ENCODE measurements at places on chromosomes 7 and 10.

DNA sequence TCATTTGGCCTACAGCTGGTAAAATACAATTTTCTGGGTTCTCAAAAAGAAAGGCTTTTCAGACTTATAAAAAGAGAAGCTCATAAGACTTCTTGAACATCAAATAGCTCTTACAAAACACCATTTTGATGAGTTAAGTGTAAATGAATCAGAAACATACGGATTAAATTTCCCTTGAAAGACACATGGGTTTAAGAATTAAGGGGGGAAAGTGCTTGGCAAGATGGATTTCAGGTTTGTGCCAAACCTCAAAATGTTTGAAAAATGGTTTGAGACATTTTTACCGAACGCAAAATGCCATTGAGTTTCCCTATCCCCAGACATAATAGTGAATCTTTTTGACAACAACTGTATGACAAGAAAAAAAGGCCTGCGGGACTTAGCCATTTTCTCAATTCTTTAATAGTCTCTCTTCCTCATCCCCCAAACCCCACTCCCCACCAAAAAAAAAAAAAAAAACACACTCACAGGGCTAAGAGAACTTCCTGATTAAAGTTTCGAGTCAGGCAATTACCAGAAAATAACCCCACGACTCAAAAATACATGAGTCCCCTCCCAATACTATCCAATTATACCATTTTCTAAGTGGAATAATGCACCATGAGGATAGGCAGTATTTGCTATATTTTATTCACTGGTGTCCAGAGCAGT is 260.1 kb downstream of the TRIL start:
- no peak for DNase-seq

DNA sequence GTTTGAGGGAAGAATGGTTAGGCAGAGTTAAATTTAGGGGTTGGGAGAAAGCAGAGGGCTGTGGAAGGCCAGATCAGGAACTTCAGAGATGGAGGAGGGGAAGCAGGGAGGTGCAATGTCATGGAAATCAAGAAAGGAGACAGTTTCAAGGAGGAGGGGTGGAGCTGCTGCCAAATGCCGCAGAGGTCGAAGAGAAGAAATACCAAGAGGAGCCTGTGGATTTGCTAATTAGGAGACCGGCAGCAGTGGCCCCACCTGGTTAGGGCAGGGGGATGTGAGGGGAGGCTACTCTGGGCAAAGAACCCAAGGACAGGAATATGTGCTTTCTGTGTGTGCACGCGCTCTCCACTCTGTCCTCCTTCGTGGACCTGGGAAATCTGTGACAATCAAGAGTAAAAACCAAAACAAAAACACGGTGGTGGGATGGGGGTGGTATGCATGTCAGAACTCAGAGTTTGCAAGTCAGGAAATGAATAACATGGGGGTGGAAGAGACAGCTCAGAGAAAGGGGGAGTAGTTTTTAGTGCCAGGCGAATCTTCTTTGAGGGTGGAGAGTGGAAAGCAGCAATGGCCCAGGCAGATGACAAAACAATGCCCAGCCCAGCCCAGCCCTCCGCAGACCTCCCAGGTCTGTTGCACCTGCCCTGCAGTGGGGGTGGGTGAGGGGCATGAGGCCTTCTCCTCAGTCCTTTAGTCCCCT is 102.9 kb upstream of the PAX2 start:
- no peak for DNase-seq

GRCh38 chr7:33425929-33426678 is 296.7 kb downstream of the BBS9 start:
- DNase-seq = no peak

GRCh38 chr7:135711139-135711469 is 16.9 kb downstream of the SLC13A4 start:
- no peak for DNase-seq

DNA sequence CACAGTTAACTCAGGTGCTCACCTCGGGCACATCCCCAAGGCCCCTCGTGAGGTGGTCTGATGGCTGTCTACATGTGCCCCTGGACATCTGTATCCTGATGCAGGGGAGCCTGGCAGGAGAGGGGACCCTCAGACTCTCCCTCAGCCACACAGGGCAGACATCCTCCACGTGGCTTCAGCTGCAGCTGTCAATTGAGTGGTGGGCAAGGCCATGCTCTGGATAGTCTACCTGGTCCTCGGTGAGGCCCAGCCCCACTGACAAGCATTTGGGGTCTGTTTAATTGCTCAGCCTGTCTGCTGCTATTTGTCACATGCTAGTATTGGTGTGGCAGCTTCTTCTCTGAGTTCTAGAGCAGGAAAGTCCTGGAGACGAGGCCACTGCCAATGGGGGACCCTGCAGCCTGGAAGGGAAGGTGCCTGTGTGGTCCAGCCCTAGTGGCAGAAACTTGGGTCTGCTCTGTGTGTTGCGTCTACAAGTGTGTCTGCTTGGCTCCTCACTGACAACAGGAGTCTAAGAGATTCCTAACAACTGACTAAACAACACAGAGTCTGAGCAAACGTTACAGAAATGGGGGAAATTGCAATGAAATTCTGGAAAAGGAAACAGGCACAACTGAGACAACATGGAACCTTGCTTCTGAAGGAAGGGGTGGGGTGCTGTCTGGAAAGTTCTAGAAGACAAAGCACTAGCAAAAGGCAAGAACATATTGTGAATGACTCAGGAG is 59.3 kb upstream of the IGFBP3 start:
- no peak for DNase-seq

Data from KG1 (cell line).